Small intestine (tissue), 16 donors: ENCODE measurements at places on chromosomes 3 and 15.

DNA sequence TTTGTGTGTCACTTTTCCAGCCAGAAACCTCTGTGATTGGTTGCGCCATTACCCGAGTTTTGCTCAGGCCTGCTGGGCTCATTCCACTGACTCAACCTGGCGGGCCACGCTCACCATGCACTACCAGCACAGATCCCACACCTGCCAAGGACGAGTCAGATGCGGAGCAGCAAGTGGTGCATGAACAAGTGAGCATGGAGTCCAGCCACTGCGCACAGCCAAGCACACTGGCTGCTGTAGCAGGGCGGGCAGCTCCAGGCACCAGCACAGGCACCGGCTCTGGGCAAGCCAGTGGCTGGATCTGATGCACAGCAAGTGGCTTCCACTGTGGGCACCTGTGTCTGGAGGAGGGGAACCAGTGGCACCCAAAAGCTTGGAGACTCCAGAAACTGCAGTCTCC lies 110.4 kb downstream of the CBLB start:
- DNase-seq: no peak

- DNase-seq: no peak
Measured at GRCh38 chr3:128311441-128311844, 155.2 kb downstream of the DNAJB8 start.

DNA sequence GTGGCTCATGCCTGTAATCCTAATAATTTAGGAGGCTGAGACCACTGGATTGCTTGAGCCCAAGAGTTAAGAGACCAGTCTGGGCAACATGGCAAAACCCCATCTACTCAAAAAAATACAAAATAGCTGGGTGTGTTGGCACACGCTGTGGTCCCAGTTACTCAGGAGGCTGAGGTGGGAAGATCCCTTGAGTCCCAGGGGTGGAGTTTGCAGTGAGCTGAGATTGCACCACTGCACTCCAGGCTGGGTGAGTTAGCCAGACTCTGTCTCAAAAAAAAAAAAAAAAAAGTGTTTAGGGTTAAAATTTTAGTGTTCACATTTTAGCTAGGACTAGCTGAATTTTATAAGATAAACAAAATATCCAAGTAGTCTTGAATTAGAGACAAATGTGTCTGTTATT lies 1340.1 kb upstream of the EPHA6 start:
- DNase-seq: no peak

DNA sequence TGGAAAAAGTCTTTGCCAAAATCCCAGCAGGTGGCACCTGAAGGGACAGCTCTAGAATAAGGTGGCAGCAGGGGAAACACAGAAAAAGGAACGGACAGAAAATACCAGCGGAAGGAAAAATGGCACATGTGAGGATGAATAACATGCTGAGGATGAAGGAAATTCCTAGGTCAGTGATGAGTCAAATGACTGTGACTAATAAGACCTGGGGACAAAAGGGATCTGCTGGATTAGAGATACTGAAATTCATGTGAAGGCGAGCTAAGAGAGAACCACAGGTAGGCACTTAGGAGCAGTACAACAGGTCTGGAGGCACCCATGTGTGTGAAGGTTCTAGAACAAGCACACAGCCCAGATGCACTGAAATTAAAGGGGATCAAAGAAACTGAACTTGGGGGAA lies 482.5 kb downstream of the FOXP1 start:
- no peak for DNase-seq
